Coronary artery (tissue), 2 donors: ENCODE measurements at places on chromosomes 6 and 20.

GRCh38 chr20:38243709-38244020 lies 16.9 kb downstream of the KIAA1755 start:
- DNase-seq: no peak

GRCh38 chr6:109460161-109460829 lies 4.7 kb upstream of the MICAL1 start:
- DNase-seq: no peak

- no peak for DNase-seq
Observed at GRCh38 chr6:125486881-125487280, 185.1 kb upstream of the HDDC2 start.

DNA sequence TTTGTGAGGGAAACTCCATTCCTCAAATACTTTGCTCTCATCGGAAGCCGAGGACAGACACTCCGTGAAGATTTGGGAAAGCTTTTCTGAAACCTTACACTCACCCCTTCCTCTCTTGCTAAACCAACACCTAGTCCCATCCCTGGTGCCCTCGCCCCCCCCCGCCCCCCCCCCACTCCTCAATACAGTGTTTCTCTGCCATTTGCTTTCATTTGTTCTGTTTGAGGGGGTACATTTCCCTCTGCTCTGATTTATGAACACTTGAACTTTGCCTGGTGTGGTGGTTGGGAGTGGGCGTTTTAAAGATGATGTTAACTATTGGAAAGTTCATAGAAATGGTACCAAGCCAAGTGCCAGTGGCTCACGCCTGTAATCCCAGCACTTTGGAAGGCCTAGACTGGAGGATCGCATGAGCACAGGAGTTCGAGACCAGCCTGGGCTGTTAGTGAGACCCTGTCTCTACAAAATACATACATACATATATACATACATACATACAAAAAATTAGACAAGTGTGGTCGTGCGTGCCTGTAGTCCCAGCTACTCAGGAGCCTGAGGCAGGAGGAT lies 1.1 kb downstream of the RAB32 start:
- DNase-seq: no peak

- no peak for DNase-seq
Observed at GRCh38 chr6:25485821-25486534, 166.0 kb upstream of the SCGN start.

GRCh38 chr6:16555550-16555949 lies 205.7 kb downstream of the ATXN1 start:
- no peak for DNase-seq
